NCI-H146 (cell line): ENCODE measurements at places on chromosomes 2 and 18.
A peak's percentile ranks its signal among the peaks of the same experiment; 100 is the strongest.

DNA sequence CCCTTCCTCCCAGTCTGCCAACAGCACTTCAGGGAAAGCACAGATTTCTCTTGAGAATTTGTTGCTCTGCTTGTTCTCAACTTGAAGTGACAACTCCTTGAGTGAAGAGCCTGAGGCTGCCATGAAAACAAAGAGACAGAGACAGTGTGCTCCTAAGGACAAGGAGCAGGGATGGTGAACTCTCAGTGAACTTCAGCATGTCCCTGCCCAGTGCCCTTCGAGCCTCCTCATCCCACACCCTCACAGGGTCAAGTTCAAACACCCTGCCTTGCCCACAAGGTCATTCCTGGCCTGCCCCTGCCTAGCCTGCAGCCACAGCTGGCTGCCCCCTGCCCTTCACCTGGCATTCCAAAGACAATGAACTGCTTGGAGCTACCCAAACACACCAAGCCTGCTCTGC, 343.5 kb upstream of the KLHL29 start:
- no peak for DNase-seq

GRCh38 chr2:11941201-11942177, 195.1 kb downstream of the LPIN1 start:
- DNase-seq: no peak

- no peak for DNase-seq
Observed at GRCh38 chr2:238401551-238401950, 25.2 kb upstream of the ASB1 start.

GRCh38 chr18:6950641-6951040, 167.0 kb downstream of the LAMA1 start:
- no peak for DNase-seq

DNA sequence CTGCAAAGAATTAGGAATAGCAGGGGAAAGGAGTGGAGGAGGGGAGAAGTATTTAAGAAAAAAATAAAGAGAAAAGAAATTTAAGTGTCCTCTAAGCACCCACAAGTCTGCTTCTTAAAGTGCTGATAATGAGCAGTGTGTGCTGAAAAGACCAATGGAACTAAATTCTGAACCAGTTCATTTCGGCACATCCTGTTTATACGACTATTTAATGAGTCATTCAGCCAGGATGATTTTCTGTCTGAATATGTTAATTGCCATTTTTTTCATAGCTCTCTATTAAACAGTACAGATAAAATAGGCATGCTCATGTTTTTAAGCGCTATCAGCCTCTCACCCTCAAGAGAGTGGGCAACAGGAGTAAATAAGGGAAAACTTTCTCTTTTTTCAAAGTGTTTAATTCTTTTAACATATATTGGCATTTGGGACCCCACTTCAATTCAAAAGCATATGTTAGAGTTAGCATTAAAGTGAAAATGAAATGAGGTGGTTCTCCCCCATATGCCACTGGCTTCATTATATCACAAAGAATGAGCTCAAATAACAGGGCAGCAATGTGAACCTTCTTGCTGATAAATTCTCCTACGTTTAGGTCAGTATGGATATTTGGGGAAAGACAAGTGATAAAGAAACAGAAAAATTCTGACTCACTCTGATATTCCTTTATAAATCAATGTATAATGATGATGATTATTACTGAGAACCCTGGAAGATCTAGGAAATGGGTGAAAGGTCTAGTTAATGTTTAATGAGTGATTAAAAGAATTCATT, 87.5 kb downstream of the TCF4 start:
- DNase-seq: peak; percentile 29

DNA sequence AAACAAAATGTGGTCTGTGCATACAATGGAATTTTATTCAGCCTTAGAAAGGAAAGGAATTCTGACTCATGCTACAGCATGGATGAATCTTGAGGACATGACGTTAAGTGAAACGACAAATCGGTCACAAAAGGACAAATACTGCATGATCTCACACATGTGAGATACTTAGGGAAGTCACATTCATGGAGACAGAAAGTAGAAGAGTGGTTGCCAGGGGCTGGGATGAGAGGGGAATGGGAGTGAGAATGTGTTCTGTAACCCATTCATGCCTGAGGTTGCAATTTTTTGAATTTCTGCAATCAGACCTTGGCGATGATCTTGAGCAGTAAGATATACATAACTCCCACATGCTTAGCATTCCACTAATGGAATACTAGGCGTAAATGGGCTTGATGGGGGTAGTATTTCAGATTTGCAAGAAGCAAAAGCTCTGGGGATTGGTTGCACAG, 22.0 kb downstream of the FHL2 start:
- DNase-seq: no peak

- no peak for DNase-seq
Observed at GRCh38 chr18:23885750-23886149, 128.8 kb upstream of the TTC39C start.

GRCh38 chr2:216727346-216728122, 32.2 kb upstream of the IGFBP5 start:
- DNase-seq: no peak

DNA sequence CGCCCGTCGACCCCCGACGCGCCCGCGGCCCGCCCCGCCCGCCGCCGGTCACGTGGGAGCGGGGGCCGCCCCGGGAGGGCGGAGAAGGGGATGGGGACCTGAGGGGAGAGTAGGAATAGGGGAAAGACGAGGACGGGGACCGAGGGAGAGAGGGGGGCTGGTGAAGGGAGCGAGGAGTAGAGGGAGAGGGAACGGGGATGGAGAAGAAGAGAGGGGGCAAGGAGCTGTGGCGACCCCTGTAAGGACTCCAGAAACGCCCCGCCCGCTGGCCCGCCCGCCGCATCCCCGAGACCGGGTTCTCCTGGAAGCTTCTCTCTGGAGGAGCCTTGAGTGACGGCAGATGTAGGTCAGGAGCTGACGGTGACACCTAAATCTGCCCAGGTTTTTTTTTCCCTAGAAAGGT, 615 bp downstream of the ADNP2 start:
- peak; percentile 84 for DNase-seq

DNA sequence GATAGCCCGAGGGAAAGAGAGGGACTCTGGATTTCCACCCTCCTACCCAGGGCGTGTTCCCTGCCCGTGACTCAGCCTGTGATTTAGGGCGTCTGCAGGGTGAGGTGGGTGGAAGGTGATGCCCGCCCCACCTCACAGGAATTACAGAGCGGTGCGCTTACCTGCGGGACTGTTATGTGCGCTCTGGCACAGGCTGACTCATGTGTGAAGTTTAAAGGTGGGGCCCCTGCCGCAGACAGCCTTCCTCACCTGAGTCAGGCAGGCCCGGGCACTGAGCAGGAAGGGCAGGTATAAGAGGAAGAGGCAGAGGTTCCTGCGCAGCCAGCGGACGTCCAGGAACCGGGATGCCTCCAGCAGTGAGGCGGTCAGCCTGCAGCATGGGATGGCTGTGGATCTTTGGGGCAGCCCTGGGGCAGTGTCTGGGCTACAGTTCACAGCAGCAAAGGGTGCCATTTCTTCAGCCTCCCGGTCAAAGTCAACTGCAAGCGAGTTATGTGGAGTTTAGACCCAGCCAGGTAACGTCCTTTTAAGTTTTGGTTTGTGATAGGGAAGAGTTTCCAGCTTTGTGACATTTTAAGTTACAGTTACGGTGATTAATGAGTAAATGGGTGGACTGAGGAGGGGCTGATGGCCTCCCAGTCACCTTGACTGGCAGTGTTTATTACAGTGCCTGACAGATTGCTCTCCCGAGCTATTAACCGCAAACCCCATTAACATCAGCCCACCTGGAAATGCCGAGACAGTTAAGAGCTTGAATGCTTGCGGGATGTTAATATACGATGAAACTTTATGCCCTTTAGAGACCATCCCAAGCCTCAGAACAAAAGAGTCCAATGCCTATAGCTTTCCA, 141.6 kb upstream of the TTC39C start:
- DNase-seq: no peak

DNA sequence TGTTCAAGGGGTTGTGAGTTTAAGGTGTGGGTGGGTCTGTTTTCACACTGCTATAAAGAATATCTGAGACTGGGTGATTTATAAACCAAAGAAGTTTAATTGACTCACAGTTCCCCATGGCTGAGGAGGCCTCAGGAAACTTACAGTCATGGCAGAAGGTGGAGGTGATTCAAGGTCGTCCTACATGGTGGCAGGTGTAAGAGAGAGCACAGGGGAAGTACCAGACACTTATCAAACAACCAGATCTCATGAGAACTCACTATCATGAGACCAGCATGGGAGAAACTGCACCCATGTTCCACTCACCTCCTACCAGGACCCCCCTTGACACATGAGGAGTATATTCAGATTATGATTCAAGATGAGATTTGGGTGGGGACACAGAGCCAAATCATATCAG, 38.0 kb downstream of the RHBDD1 start:
- no peak for DNase-seq

DNA sequence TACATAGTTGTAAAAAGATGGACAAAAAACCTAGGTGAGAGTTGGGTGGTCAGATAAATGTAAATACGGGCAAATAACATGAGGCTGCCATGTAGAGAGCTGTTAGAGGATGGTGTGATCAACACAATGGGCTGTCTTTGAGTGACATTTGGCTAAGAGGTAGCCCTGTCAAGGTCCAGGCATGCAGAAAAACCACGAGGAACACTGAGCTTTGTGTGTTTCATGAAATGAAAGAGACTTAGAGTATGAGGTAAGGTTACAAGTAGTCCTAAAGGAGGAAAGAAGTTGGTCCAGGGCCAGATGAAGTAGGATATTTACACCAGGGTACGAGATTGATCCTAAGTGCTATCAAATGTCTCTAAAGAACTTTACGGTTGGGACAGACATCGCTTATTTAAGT, 160.9 kb downstream of the RDH14 start:
- DNase-seq: no peak

GRCh38 chr18:58604311-58604710, 24.6 kb downstream of the ALPK2 start:
- DNase-seq: no peak

GRCh38 chr18:74590671-74591070, 7.0 kb upstream of the ZNF407 start:
- no peak for DNase-seq

DNA sequence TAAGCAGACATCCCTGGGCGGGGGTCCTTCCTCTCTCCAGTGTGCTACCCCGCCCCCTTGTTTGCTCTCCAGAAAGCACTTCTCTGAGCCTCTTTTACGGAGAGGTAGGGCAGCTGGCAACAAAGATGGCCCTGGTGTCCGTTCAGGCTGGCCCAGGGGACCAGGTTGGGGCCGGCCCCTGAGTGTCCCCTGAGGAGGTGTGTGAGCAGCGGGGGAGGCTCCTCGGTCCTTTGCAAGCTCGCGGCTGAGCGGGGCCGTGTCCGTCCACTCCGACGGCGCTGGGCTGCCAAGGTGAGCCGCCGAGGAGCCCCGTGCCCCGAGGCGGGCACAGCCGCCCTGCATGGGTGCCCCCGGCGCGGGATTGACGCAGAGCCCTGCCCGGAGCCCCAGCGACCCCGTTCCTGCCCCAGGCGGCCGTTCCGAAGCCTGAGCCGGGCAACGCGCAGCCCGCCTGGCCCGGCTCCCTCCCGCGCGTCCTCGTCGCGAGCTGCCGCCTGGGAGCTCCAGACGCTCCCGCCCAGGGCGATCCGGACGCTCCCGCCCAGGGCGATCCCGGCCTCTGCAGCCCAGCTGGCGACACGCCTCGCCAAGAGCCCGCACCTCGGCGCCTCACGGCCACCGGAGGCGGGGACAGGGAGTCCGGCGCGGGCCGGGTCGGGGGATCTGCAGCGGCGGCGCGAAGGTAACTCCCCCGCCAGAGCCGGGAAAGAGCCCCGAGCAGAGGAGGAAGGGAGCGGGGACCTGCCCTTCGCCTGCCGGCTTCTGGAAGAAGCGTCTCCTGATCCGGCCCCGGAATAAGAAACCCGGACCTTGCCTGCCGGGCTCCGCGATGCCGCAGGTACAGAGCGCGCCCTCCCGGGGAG, at the start of gene PROKR1:
Gene PROKR1 (plus strand): TSS at position 569 of the 863 bp plus-strand sequence. CDS start 2,243 bp downstream, outside the sequence.
- DNase-seq: peak; percentile 73

DNA sequence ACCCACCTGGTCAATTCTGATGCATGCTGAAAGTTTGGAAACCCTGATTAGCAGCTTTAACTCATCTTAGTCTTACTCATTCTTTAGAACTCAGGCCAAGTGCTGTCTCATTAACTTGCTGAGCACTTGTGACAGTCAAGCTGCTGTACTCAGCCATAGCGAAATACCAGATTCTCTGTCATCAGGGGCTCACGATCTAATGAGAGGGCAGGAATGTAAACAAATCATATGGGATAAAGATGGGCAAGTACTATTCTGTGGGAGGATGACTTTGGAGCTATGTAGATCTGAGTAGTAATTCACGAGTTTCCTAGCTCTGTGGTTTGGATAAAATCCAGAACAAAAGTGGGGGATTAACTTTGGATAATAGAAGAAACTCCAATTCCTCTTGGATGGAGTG, 376.6 kb downstream of the HRH4 start:
- no peak for DNase-seq

GRCh38 chr2:71857636-71858035, 290.0 kb downstream of the CYP26B1 start:
- DNase-seq: no peak

DNA sequence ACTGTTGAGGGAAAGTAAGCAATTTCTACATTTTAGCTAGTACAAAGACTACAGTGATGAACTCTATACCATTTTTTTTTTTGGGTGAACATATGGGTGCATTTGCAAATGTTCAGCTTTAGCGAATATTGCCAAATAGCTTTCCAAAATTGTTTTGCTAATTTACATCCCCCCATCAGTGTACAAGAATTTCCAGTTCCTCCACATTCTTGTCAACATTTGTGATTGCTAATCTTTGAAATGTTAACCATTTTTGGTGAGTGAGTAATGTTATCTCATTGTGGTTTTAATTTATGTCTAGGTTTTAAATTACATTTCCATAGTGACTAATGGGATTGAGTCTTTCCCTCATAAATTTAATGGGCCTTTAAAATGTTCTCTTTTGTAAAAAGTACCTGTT, 16.4 kb upstream of the CNRIP1 start:
- DNase-seq: no peak

GRCh38 chr2:88128654-88129312, 921 bp upstream of the FABP1 start:
- no peak for DNase-seq

DNA sequence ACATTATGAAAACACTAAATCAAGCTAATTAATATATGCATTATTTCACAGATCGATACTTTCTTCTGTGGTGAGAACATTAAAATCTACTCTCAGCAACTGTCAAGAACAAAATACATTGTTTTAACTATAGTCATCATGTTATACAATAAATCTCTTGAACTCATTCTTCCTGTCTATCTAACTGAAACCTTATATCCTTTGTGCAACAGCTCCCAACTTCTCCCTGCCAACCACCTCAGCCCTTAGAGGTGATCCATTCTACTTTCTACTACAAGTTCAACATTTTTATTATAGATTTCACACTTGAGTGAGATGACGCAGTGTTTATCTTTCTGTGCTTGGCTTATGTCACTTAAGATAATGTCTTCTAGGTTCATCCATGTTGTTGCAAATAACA, 535.2 kb upstream of the CRIM1 start:
- no peak for DNase-seq

DNA sequence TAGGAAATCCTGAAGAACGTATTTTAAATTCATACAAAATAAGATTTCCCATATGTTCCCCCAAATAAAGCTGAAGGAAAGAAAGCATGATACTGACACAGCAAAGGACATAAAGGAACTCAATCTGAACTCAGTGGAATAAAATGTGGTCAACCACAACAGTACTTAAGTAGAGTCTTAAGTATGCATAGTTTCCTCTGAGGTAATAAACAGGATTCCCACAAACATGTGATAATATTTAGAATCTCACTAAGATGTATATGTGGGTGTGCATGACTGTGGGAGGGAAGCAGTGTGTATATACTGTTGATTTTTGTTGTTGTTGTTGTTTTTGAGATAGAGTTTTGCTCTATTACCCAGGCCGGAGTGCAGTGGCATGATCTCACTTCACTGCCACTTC, 69.3 kb downstream of the NOL10 start:
- DNase-seq: no peak

GRCh38 chr2:70380621-70381020, 78.8 kb upstream of the FAM136A start:
- no peak for DNase-seq
